ENCODE measurements at places on chromosomes 16 and 17.

- no peak for DNase-seq
These were observed 12.8 kb downstream of the ZC3H18 start for GRCh38 chr16:88582912-88583575.

DNA sequence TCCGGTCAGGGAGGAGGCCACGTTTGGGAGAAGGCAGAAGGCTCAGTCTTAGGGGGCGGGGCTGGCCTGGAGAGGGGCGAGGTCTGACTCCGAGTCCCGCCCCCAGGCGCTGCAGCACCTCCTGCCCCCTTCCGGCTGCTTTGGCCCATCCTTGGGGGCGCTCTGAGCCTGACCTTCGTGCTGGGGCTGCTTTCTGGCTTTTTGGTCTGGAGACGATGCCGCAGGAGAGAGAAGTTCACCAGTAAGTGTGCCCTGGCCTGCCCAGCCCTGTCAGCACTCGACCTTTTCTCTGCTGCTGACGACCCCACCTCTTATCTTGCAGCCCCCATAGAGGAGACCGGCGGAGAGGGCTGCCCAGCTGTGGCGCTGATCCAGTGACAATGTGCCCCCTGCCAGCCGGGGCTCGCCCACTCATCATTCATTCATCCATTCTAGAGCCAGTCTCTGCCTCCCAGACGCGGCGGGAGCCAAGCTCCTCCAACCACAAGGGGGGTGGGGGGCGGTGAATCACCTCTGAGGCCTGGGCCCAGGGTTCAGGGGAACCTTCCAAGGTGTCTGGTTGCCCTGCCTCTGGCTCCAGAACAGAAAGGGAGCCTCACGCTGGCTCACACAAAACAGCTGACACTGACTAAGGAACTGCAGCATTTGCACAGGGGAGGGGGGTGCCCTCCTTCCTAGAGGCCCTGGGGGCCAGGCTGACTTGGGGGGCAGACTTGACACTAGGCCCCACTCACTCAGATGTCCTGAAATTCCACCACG, 1.5 kb downstream of the TNFRSF12A start:
- DNase-seq, result no peak

GRCh38 chr17:74769266-74769855, 6.8 kb downstream of the NAT9 start:
- DNase-seq, result no peak

DNA sequence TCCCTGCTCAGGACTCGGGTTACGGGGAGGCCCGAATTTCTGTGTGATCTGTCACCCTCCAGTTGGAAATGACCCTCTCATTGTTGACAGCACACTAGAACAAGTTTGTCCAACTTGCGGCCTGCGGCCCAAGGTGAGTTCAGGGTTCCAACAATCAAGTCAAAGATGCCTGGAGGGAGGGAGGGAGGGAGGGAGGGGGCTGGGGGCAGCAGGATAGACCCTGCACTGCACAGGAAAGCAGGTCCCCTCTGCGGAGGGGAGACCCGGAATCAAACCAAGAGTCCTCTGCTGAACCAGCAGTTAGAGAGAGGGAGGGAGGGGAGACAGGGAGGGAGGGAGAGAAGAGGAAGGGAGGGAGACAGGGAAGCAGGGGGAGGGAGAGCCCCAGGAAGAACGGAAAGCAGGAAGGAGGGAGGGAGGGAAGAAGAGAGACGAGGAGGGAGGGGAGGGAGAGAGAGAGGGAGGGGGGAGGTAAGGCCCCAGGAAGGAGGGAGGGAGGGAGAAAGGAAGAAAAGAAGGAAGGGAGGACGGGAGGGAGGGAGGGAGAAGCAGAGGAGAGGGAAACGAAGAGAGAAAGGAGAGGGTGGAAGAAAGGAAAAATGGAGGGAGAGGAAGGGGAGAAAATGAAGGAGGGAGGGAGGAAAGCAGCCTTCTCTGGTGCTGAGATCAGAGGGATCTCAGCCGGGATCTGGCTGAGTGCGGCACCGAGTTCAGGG, 96.7 kb upstream of the CDH5 start:
- no peak for DNase-seq

GRCh38 chr17:33142705-33143299, 150.3 kb downstream of the ASIC2 start:
- DNase-seq, result no peak

DNA sequence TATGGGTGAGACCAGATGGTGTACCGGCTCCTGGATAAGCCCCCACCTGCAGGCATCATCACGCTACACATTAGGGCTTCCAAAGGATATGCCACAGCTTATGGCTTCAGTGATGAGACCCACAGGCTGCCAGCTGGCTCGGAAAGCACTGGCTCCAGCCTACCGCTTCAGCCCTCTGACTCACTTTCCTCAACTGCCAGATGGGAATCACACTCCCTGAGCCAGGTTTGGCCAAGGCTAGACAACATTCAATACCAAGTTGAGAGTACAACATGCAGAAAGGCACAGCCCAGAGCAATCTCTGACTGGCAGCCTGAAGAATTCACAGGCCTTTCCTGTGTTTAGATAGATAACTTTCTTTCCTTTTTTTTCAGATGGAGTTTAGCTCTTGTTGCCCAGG, 10.3 kb downstream of the CENPV start:
- no peak for DNase-seq

All from stimulated activated CD4-positive, alpha-beta T cell treated with anti-CD3 and anti-CD28 coated beads, Interleukin-1b, Interleukin-23, amount 100 ng/mL, for 24 hours (primary cell).